ENCODE measurements at places on chromosomes 3 and 15. TPM values are rescaled to one million over a fixed set of nuclear protein-coding genes. Genes with fewer than 3 reads are reported as not detected.

Gene CLDN11
- 0.29 TPM for total RNA-seq

Gene TLR9
- total RNA-seq = 4.8 TPM

Gene DNAJA4
- 5.9 TPM for total RNA-seq

Gene LRTM1
- total RNA-seq = not detected

Gene AHSG
- total RNA-seq = 1.2 TPM

Gene TIMMDC1
- total RNA-seq = 76.3 TPM

DNA sequence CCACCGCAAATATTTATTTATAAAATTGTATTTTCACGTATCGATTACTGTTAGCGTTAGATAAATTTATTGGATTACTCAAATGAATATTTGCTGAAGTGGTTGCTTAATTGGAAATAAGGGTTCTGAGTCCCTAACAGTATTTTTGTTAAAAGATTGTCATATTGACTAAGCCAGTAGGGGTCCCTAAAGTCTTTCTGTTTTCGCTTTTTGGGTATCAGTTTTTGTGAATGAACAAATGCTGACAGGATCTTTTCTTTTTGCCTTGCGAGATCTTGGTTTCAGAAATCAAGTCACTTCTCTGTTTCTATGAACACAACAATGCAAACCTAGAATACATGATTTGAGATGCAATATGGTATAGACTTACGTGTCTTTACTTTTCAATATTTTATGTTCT lies 7.1 kb downstream of the RAD51 start:
- no peak for DNase-seq

DNA sequence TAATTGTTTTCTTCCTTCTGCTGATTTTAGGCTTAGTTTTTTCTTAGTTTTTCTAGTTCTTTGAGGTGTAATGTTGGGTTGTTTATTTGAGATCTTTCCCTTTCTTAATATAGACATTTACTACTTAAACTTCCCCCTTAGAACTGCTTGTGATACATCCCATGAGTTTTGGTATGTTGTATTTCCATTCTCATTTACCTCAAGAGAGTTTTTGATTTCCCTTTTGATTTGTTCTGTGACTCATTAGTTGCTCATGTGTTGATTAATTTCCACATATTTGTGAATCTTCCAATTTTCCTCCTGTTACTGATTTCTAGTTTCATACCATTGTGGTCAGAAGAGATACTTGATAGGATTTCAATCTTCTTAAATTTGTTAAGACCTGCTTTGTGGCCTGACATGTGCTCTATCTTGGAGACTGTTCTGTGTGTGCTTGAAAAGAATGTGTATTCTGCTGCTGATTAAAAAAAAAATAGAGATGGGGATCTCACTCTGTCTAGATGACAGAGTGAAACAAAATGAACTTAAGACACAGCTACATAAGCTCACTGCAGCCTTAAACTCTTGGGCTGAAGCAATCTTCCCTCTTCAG lies 22.3 kb downstream of the GRM2 start:
- DNase-seq = no peak

DNA sequence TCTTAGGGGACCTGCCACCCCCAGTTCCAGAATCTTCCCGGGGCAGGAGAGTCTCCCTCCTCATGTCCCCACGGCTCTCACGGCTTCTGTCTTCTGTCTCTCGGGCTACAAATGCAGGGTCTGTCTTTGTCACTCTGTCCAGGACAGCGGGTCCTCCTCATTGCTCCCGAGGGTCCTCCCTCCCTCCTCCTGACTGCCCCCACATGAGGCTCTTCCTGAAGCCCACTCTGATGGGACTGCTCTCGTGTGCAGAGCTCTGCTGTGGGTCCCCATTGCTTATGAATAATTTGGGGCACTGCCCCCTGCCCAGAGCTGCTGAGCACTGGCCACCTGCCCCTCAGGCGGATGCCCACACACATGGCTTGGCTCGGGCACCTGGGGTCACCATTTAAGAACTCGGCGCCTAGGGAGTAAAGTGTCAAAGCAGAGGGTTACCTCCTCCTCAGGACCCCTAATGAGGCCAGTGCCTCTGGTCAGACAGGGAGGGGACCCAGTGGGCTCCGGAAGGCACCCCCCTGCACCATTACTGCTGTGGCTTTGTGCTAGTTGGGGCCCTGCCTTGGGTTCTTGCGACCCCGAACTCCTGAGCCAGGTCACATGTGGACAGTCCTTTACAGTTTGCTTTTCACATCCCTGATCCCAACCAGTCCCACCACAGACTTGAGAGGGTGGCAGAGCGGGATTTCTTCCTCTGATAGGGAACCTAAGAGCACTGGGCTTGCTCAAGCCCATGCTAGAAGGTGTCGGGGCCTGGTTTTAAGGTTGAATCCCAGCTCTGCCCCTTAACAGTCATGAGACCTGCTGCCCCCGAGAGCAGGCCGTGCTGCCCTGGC lies 22.1 kb downstream of the HDAC11 start:
- DNase-seq = no peak

- DNase-seq = no peak
These were observed 65.9 kb downstream of the POLR2M start for GRCh38 chr15:57772223-57772957.

DNA sequence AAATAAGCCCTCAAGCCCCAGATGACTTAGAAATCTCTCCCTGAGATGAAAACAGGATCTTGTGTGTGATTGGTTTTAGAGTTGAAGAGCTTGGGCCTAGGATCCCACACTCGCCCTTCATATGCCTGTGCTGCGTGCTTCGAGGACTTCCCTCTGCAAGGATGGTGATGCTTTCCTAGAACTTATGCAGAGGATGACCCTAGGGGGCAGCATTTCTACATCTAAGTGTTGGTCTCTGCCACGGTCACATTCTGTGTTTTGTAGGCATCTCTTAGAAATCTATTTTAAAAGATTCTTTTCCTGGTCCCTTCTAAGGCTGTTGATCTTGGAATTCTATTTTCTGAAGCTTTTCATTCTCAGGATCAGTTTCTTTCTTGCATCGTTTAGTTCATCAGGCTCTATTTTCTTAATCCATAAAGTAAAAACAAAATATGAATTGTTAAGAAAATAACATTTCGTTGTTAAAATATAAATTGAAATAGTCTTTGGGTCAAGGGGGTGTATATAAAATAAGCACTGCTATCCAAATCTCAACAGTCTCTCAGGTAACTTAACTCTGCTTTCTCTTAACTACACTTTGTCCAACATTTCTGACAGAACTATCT lies 45.7 kb downstream of the WDR76 start:
- peak; percentile 4 for DNase-seq

GRCh38 chr15:91116113-91117067 lies 16.3 kb downstream of the SV2B start:
- peak; percentile 65 for DNase-seq

- no peak for DNase-seq
These were observed 47.4 kb upstream of the WNT7A start for GRCh38 chr3:13927295-13927694.

DNA sequence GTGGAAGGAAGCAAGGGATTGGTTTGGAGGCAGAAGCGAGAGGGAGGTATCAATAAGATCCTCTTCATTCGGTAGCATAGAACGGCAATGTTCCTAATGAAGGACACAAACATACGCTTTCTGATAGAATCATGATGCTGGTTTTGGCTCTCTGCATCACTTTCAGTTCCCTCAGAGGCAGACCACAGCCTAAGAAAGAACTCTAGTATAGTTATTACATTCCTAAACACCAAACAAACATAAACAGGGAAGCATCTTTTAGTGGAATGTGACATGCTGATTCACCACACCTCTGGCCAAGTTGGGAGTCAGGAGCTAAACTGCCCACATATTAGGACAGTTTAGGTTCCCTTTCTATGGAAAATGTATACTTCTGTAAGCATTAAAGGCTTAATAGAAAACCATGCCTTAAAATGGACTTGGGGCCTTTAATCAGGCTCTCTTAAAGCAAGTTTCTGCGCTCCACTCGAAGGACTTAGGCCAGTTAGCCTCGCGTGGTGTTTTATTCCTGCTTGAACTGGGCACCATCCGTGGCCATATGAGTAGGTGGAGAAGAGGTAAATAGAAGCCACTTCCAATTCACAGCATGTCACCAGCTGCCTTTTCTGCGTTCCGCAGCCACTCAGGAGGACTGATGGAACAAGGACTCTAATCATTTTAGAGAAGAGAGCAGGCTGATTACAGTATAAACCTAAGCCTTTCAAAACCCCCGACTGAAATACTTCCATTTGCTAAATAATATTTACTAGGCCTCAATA lies 53.7 kb downstream of the CD47 start:
- DNase-seq = no peak

DNA sequence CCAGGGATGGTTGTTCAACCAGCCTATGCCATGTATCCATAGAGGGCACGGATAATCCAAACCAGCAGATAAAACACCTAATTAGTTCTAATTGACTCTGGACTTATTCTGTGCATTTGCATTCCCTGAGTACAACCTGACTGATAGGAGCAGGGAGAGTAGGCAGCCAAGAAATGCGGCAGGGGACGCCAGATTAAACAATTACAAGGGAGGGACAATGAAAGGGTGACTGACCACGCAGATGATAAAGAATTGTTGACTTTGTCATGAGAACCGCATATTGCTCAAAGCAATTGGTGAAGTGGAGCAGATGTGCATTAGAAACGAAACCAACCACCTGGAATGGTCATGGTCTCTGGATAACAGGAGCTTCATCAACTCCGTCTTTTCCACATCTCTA lies 369.1 kb upstream of the FRG2C start:
- no peak for DNase-seq

DNA sequence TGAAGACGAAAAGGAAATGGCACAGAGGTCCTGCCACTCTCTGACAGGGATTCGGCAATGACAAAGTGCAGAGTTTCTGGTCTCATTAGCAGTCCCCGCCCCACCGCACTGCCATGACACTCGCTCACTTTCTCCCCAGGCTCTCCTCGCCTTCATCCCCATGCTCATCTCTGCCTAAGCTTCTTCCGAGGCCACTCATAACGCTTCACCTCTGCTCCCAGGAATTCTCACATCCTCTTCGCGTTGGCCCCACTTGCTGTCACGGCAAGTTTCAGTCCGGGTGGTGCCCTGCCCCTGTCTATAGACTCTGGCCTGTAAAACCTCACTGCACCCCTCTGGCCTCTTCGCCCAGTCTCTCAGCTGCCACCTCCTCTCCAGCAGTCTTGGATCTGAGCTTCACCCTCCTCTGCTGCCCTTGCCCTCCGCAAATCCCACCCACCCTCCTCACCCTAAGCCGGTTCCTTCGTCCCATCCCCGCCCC lies 654 bp downstream of the RUBCN start:
- no peak for DNase-seq

DNA sequence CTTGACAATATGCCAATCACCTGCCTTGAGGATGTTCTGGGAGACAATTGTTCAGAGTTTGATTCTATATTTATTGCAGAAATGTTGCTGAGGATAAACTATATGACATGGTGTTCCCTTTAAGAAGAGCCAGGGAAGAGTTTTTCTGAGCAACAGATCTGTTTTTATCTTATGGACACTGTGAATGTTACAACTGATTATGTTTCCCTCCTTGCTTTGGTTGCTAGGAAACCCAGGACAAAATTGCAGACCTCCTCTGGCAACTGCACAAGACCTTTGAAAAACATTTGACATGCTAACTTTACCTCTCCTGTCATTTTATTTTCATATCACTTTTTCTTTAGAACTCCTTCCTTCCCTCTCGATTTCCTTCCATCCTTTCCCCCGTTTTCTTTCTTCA lies 8.2 kb upstream of the TM6SF1 start:
- DNase-seq = no peak

- no peak for DNase-seq
These were observed 113.4 kb downstream of the RORA start for GRCh38 chr15:61115679-61116078.

GRCh38 chr3:53845881-53846133 lies 412 bp downstream of the CHDH start:
- no peak for DNase-seq

- DNase-seq = no peak
These were observed 224.0 kb downstream of the PLOD2 start for GRCh38 chr3:145936971-145937370.

GRCh38 chr3:71785532-71786216 lies 726 bp upstream of the PROK2 start:
- DNase-seq = no peak

DNA sequence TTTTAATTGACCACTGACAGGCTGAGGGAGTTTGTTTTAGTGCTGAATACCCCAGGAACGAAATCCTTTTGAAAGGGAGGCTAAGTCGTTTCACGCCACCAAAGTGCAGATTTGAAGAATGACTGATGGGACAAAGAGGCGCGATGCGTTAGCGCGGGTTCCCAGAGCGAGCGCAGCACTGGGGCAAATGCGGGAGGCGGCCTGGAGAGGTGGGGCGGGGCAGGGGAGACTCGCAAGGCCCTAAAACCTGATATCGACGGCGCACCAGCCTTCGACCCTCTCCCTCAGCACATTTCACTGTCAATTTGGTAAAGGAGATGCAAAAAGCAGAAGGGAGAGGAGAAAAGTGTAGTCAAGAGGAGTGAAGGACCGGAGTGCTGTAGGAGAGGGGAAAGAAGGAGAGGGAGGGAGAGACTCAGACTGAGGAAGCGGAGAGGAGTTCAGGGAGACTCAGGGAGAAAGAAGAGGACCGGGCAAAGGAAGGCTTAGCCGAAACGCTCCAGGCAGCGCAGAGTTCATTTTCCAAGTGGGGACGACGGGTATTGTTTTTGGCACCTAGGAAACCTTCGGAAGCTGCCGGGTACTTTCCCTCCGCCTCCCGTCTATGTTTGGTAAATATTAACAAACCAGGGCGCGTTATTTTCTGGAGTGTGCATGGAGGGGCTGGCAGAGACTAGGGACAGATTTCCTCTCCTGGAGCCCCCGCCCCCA lies 3.8 kb upstream of the FOXB1 start:
- DNase-seq = no peak

DNA sequence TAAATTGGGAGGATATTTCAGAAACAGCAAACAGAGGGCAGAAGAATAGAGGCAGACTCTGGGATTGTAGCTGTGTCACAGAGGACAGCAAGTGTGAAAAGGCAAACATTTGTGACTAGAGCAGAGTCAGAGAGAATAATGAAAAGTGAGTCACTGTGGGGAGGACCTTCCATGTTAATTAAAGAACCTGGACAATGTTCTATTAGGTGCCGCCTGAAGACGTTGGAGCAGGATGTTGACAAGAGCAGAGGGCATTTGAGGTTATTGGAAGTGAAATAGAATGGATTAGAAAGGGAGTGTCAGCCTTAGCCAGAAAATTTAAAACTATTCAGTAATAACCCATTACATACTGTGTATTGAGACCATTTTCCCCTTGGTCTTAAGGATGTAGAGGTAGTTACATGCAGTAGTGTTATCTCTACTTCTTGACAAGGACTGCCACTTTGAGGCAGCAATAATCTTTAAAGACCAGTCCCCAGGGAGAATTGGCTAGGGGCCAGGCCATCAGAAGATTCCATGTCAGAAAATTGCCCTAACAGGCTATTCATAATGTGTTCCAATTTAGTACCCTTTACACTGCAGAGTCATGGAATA lies 5.8 kb downstream of the ACKR2 start:
- DNase-seq = no peak

DNA sequence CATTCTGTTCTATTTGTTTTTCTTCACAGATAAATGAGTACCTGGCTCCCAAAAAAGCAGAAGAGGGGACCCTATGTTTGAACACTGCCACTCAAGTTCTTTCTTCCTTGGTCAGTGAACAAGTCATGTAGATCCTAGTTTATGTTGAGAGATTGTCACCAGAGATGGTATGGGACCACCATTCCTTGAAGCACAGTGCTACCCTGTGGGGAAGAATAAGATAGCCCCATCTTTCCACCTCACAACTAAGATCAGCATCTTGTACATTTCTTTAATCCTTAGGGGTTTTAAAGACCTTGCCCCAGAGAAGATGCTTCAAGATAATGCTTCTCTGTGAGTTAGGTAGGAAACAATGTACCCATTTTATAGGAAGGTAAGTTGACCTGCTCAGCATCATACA lies 233.5 kb upstream of the WNT5A start:
- DNase-seq = no peak

- DNase-seq = no peak
These were observed 29.5 kb downstream of the FAM43A start for GRCh38 chr3:194715022-194715800.

GRCh38 chr15:53827355-53827754 lies 67.9 kb upstream of the WDR72 start:
- no peak for DNase-seq
